ENCODE measurements at places on chromosomes 6 and 20.

DNA sequence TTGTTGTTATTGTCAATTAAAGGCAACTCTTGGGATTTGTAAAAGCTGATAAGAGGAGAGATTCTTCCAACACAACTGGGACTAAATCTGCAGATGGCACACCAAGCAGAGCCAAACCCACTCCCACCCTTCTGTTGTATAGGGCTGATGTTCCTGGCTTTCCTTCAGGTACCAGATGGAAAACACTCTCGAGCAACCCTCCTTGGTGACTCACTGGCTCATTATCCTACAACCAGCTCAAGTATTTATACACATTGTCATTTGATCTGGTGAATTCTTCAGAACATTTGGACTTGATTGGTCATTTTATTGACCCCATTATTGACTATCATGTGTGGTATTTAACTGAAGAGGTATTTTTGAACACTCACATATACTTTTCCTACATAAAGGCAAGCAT is 190.3 kb upstream of the PCSK2 start:
- DNase-seq = no peak

DNA sequence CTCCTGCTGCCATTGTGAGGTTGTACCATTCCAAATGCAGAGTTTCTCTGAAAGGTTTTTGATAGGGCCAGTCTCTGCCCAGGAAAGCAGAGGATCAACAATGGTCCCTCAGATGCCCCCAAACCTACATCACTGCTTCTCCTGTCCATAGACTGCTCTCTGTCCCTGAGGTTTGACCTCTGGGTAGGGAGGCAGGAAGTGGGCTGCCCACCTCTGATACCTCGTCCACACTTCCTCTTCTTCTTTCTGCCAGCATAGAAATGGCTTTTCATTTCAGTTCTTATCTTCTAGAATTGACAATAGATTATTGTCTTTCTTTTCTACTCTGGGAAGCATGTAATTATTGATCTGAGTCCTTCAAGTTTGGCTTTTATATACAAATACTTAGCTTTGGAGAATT is 170.6 kb downstream of the TRMT11 start:
- DNase-seq = no peak

DNA sequence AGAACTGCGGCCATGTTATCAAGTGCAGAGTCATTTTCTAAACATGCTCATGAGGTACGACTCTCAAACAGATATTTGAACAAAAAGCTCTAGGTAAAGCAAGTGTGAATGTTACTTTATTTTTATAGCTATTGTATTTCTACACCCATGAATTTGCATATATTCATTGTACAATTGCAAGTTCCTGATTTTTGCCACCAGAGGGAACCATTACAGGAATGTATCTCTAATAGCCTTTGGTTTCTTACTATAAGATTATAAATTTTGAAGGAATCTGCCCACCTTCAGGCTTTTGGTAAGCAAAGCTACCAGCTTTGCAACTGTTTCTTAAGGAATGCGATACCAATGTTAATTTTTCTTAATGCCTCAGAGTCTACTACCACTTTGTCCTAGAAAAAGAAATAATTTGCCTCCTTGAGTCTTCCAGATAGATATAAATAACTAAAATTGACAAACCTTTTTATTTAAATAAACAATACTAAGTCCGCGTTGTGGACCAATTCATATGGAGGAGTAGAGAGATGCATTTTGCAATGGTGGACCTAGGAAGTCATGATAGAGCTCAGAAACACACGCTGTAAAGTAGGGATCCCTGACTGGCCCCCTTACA is 125.4 kb upstream of the SAMD5 start:
- no peak for DNase-seq

DNA sequence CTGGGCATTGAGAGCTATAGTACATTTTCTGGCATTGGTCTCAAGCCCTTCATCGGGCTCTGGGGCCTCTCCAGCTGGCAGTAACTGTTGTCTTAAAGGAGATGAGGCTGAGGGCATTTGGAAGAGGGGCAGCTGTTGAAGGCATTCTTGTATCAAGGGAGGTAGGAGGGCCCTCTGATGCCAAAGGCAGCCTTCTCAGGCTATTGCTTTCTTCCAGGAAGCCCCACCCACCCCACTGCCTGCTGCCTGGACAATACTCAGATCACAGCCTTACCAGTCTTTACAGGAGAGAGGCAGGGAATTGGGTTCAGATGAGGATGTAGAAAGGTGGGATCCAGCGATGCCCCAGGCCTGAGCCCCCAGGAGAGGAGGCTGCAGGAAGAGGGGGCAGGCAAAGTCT is 46.0 kb downstream of the CPXM1 start:
- DNase-seq = no peak

DNA sequence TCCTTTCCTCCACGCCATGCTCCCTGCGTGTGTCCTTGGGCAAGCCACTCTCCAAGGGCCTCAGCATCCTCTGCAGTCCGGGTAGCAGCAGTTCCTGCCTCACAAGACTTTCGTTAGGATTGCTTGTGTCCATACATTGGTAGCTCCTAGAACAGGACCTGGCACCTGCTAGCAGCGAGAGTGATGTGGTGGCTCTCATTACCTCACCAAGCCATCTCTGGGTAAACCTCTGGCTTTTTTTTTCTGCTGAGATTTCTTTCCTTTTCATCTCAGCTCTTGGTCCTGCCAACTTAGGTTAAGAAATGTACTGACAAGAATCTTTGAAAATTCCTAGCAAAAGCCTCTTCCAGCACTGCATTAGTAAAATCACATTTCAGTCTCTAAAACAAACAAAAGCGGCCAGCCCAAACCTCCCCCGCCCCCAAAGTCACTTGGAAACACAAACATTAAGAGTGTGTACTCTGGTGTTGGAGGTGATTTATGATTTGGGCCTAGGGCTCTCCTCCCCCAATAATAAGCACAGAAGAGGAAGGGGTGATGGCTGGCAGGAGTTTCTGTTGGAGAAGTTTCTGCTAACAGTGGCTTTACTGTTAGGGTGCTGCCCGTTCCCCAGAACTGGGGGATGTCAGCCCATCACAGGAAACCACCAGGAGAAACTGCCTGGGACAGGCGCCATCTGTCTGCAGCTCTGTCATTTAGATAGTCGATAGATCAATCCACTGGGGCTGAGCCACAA is 199.2 kb downstream of the CD83 start:
- DNase-seq = no peak

GRCh38 chr6:147390909-147391536 is 117.5 kb upstream of the SAMD5 start:
- no peak for DNase-seq

GRCh38 chr6:132607544-132608233 is 16.4 kb downstream of the TAAR2 start:
- DNase-seq = no peak

- no peak for DNase-seq
Measured at GRCh38 chr20:39862470-39862891, 826.6 kb downstream of the MAFB start.

- no peak for DNase-seq
Measured at GRCh38 chr20:41228858-41229257, 88.7 kb downstream of the ZHX3 start.

DNA sequence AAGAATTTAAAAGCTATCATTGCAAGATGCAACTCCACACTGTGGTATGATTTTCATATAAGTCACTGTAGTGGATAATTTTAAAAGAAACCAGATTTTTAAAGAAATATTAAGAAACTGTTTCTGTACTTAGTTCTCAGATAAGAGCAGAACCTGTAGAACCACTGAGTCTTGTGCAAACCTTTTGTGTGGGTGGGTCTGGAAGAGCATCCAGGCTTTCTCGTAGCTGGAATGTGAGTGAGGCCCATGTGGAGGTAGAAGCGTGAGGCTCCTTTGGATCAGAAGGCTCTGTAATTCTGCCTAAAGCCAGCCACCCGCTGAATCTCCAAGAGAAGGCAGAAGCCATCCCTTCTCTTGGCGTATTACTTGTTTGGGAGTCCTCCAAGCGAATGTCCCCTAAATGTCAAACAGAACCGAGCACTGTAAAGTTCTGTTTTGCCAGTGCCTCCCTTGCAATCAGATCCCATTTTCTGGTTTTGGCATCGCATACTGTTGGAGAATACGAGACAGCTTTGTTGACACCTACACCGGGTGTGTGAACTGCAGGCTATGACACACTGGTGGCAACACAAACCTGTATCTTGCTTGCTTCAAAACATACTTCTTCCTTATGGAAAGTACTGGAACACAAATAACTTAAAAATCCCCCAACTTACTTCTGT is 188.7 kb downstream of the FOXC1 start:
- no peak for DNase-seq

- no peak for DNase-seq
Measured at GRCh38 chr20:38748861-38749149, 545 bp downstream of the ACTR5 start.

DNA sequence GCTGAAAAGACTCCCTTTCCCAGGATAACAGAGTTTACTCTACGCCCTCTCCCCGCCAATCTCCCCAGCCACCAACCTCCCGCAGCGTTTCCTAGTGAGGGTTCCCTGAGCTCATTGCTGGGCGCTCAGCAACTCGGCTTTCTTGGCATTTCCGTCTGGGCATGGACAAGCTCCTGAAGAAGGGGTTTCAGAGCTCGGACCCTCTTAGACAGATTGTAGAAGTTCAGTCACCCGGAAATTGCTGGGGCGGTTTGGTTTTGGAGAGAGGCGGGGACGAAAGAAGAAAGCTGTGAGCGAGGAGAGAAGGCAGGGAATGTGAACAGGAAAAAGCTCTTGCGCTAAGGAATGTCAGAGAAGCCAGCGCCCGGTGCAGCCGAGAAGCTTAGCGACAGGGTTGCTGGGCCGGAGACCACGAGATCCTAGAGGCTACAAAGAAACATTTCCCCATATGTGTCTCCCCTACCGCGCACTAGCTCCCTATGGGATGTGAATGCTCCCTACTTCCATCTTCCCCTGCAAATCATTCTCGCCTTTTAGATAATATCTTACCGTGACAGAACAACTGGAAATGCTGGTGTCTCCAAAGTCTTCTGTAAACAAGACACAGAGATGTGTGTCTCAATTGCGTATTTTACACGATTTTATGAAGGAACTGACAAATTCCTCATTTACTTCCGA is 15.8 kb downstream of the POM121L2 start:
- DNase-seq = no peak

DNA sequence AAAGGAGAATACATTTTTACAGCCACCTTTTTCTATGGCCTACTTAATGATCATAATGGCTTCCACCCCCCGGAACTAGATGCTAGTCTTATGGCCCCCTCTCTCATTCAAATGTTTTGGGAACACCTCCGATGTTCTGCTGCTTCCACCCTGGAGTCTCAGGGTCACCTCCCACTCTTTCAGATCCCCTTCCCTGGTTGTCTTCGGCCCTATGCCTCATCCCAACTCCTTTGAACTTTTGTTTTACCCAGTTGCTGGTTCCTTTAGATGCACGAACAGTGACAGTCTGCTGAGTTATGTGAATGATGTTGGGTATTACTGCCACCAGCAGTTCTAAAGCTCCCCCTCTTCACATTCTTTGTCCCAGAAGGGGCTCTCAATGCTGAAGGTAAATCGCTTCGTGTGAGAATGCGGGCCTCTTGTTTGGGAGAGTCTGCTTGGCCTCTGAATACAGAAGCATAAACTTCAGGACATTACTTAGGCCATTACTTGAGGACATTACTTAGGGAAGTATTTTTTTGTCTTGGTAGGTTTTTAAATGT is 309.1 kb downstream of the SOX4 start:
- no peak for DNase-seq

DNA sequence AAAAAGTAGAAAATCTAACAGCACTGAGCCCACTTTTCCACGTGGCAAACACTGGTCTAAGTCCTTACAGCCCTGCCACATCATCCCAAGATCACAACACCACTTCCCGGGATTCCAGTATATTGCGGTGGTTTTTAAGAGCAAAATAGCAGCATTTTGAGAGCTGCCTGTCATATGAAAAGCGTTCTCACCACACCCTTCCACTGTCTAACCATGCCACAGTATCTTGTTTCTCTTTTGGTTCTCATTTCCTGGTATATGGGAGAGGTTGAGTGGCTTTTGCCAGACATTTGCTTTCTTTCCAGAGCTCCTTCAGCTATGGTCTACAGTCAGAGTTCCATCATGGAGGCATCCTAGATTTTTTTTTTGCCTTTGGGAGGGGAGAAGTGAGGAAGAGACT is 243.0 kb downstream of the TSHZ2 start:
- DNase-seq = no peak

DNA sequence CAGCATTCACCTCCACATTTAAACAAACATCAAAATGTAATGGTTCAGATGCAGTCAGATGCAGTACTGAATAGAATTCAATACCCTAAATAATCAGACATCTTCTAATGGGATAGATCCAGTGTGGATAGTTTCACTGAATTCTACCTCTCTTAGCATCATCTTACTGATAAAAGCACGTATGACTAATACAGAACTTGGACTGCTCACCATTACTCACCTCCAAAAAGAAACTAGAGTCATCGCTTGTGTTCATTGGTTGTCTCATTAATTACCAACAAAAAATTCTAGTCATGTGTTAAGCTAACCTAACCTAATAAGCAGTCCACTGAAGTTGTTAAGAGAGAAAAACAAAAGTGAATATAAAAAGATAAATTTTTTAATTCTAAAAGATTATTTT is 165.9 kb upstream of the IRAK1BP1 start:
- DNase-seq = no peak

- DNase-seq = no peak
Measured at GRCh38 chr6:148508401-148509041, 165.9 kb downstream of the SASH1 start.

- DNase-seq = no peak
Measured at GRCh38 chr6:1738558-1739081, 128.9 kb downstream of the FOXC1 start.

DNA sequence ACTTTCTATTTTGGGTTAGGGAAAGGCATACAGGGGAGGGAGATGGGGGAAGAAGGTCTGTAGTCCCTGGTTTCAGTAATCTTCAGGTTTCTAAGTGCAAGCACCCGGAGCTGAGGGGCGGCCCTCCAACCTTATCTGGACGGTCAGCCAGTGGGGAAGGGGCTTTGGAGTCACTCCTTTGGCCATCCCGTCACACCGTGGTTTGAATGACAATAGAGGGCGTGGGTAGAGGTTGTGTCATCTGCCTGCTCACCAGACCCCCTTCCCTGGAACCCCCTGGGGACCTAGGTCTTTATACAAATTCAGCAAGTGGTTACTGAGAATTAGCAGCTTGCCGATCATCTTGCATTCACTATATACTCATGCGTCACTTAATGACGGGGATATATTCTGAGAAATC is 29.1 kb downstream of the STK35 start:
- DNase-seq = no peak

DNA sequence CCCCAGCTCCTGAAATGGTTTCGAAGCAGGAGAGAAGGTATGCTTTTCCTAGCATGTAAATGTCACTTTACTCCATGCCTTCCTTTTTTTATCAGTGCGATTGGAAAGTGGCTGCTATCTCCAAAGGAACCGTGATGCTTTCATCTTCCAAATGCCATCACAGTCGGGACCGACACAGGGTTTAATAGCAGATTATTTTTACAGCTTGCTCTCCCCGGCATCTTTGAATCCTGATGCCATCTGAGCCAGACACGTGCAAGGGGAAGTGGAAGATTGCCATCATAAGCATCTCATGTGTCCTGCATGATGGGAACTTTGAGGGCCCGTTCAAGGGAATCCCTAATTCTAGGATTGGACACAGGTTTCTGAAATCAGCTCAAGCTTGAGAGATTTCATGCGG is 253.4 kb upstream of the KCNG1 start:
- DNase-seq = no peak
